Esophagus squamous epithelium (tissue), 5 donors: ENCODE measurements at places on chromosomes 7 and 10. TPM values are rescaled to one million over a fixed set of nuclear protein-coding genes. Genes with fewer than 3 reads are reported as not detected.
A peak's percentile ranks its signal among the peaks of the same experiment; 100 is the strongest.

- H3K4me3 ChIP-seq: no peak overlapping the region
- H3K27me3 ChIP-seq: no peaks in the 10 kb centered on the region
- DNase-seq: no peak
- H3K4me1 ChIP-seq: no peaks in the 10 kb centered on the region
- no peak overlapping the region for H3K27ac ChIP-seq
Measured at GRCh38 chr10:45179691-45180090, 135.7 kb downstream of the OR13A1 start.

The IDI2 gene
- total RNA-seq: not detected

The ABCC2 gene
- total RNA-seq: 2.2 TPM

GRCh38 chr7:44454348-44454747 is 36.1 kb downstream of the NUDCD3 start:
- no peak for DNase-seq
- H3K27me3 ChIP-seq: no peaks in the 10 kb centered on the region
- H3K4me1 ChIP-seq: peaks cover 6% of the 10 kb centered on the region
- H3K36me3 ChIP-seq: no peaks in the 10 kb centered on the region
- no peak overlapping the region for H3K4me3 ChIP-seq

DNA sequence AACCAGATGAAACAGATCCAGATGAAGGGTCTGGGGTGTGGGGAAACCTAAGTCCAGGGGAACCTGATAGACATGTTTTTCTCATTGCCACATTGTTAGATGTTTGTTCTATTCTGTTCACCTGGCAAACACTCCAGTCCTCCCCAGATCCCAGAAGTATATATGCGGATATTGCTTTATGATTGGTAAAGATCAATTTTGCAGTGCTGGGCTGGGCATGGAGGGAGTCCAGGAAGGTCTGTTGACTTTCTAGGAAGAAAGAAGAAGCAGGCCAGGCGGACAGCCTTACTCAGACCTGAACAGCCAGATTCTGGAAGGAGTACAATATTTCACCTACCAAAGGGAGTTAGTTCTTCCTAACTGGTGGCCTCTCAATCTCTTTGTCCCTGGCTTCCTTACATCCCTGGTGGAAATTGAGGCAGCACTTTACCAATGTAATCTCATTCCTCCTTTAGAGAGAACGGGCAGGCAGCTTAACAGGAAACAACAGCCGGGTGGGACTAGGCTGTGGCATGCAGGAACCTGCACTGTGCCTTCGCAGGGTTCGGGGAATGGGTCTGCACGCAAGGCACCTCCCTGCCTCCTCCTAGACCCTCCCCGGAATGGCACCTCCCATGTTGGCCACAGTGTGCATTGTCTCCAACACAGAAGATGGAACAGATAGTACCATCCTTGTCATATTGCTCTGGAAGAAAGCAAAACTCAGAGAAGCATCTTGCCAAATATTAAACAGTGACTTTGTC is 930 bp downstream of the GIMAP6 start:
- peaks cover 25% of the 10 kb centered on the region for H3K4me1 ChIP-seq
- DNase-seq: no peak
- H3K27ac ChIP-seq: peak overlapping the region; percentile 81
- peak overlapping the region; percentile 45 for H3K4me3 ChIP-seq

The ATG9B gene
- total RNA-seq: 1.5 TPM

- DNase-seq: no peak
- no peaks in the 10 kb centered on the region for H3K36me3 ChIP-seq
- no peak overlapping the region for H3K4me3 ChIP-seq
- H3K27ac ChIP-seq: no peak overlapping the region
Measured at GRCh38 chr10:68144709-68145108, 35.4 kb downstream of the MYPN start.

GRCh38 chr7:140722254-140722653 is 25.7 kb downstream of the NDUFB2 start:
- no peaks in the 10 kb centered on the region for H3K4me1 ChIP-seq
- no peak overlapping the region for H3K27ac ChIP-seq
- H3K4me3 ChIP-seq: no peak overlapping the region
- no peaks in the 10 kb centered on the region for H3K36me3 ChIP-seq

The NAT16 gene
- not detected for total RNA-seq

DNA sequence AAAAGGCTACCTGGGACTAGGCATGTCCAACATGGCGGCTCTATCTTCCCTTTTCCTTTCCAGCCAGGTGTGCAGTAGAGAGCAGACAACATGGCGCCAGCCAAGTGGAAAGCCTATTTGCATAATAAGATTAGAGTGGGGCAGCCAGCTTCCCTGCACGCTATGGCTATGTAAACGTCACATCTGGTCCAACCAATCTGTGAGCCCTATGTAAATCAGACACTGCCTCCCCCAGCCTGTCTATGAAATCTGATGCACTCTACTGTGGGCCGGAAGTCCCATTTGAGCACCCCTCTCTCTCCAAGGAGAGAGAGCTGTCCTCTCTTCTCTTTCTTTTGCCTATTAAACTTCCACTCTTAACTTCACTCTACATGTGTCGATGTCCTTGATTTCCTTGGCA is 984.9 kb upstream of the AUTS2 start:
- no peak for DNase-seq
- H3K4me3 ChIP-seq: no peak overlapping the region
- H3K36me3 ChIP-seq: no peaks in the 10 kb centered on the region
- H3K4me1 ChIP-seq: no peaks in the 10 kb centered on the region
- H3K27me3 ChIP-seq: no peaks in the 10 kb centered on the region
- H3K27ac ChIP-seq: no peak overlapping the region

DNA sequence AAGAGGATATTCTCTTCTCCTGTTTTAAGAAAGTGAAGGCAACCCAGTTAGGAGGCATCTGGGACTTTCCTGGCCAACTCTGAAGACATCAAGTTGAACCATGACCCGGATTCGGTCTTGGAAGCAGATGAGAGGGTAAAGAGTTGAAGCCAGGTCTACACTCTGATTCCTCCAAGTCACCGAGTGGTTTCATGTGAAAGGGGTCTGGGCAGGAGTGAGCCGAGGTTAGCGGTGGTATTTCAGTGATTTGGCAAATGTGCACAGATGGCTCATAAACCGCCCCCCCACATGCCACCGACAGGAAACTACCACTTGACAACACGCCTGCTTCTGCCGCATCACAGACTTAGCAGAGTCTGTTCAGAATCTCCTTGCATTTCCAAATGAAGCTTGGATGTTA is 11.4 kb upstream of the REPIN1 start:
- no peaks in the 10 kb centered on the region for H3K27me3 ChIP-seq
- no peaks in the 10 kb centered on the region for H3K36me3 ChIP-seq
- no peak overlapping the region for H3K4me3 ChIP-seq
- H3K4me1 ChIP-seq: no peaks in the 10 kb centered on the region

The FAM24B gene
- total RNA-seq: 2.3 TPM

GRCh38 chr7:28481091-28481926 is 69.0 kb downstream of the CREB5 start:
- no peaks in the 10 kb centered on the region for H3K4me1 ChIP-seq
- no peaks in the 10 kb centered on the region for H3K36me3 ChIP-seq
- no peak for DNase-seq
- no peaks in the 10 kb centered on the region for H3K27me3 ChIP-seq

GRCh38 chr10:107118866-107119265 is 45.6 kb downstream of the SORCS1 start:
- no peak overlapping the region for H3K4me3 ChIP-seq
- DNase-seq: no peak
- H3K27ac ChIP-seq: no peak overlapping the region
- H3K36me3 ChIP-seq: no peaks in the 10 kb centered on the region

DNA sequence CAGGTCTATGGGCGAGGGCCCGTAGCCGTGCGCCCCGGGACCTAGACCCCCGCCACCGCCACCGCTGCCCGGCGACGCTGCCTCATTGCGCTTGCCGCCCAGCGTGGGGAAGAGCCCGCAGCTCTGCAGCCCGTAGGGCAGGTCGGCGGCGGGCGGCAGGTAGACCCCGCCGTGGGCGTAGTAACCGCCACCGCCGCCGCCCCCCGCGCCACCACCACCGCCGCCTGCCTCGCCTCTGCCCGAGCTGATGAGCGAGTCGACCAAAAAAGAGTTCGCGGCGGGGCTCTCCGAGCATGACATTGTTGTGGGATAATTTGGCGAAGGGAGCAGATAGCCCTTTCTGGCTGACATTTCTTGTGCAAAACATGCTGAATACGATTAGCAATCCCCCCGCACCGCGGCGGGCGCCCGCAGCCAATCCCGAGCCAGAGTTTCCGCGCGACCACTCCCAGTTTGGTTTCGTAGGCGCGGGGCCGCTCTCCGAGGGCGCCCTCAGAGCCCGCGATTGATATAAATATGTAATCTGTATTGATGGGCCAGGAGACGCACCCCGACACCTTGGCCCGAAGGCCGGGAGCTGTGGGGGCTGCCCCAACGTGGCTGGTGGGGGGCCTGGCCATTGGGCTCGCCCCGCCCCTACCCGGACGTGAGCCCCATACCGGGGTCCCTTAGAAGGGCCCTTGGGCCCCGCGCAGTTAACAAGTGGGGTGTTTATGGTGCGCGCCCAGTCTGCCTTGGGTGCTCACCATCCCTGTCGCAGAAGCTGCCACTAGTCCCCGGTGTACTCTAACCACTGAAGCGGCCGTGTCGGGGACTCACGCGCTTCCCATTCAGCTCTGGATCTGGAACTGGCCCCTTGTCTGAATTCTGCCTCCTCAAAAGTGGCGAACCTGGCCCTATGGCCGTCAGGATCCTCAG is at the start of gene HOXA10:
HOXA10 (minus strand) TSS at position 365 of the 918 bp plus-strand sequence; CDS start at position 351, 14 bp downstream.
- no peak for DNase-seq
- no peak within 1 kb of the TSS for H3K27ac ChIP-seq
- H3K27me3 ChIP-seq: peaks cover 79% of the 10 kb centered on the region
- H3K36me3 ChIP-seq: no peaks in the 10 kb centered on the region

- no peaks in the 10 kb centered on the region for H3K36me3 ChIP-seq
- peak overlapping the region; percentile 80 for H3K27ac ChIP-seq
- H3K27me3 ChIP-seq: no peaks in the 10 kb centered on the region
- H3K4me1 ChIP-seq: peaks cover 16% of the 10 kb centered on the region
Measured at GRCh38 chr10:86733260-86733671, 23.2 kb upstream of the BMPR1A start.
